ENCODE measurements at places on chromosomes 6 and 20. TPM values are rescaled to one million over a fixed set of nuclear protein-coding genes. Genes with fewer than 3 reads are reported as not detected.

GRCh38 chr6:141335477-141336273 is 797.0 kb upstream of the GJE1 start:
- no peak for DNase-seq

GRCh38 chr20:49272654-49273053 is 5.2 kb downstream of the ZNFX1 start:
- DNase-seq: no peak

DNA sequence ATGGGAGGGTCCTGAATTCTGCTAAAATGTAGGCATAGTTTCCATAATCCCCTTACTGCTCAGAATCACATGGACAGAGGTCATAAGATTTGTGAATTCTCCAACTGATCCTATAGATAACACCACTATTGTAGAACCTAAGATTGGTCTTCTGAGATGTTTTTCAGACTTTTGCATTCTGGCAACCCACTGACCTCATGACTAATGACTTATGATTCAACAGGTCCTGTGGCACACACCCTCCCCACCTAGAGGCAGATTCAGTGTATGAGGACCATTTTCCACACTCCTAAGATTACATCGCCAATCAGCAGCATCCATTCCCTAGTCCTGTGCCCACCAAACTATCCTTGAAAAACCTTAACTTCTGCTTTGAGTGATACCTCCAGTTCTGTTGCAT is 207.2 kb downstream of the BTBD9 start:
- no peak for DNase-seq

DNA sequence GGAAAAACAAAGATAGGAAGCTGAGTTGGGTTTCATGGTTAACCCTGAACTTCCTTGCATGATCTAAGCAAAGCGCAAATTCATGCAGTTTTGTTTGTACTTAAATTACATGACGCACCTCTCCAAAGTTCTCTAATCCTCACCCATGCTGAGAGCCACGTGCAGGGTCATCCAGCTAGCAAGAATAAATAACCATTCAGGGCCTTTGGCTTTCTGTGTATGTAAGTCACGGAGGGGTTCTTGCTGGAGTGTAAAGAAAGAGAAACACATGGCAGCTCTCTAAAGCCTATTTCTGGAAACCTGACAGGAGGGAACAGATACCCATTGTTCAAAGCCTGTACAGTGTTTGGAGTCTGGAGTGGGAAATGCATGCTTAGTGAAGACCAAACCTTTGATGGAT is 171.7 kb upstream of the CCN2 start:
- no peak for DNase-seq

The ALDH8A1 gene
- total RNA-seq: 0.40 TPM

DNA sequence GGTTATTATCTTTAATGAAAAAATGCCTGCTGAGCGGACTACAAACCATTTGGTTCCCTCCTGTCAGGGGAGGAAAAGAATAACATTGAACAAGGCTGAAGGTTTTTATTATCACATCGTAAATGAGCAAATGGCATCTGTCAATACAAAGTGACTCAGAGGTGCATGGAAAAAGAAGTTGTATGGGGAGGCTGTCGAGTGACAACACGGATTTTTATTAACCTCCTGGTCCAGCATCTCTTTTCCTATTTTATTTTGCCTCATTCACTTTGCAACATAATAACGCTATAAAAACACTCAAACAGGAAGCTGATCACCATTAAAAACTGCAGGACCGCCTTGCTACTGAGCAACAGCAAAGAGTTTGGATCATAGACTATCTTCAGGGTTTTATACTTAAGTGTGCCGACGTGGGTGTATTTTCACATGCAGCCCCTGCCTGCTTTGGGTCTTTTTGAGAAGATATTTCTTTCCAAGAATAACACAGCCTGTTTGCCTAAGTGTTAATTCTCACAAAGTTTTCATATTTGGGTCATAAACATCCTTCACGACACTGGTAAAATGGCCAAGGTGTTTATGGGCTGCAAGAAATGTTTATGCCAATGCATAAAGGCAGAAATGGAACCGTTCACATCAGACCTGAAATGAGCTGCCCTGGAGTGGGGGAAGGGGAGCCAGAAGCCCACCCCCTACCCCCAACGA is 132.1 kb upstream of the SALL4 start:
- DNase-seq: no peak

DNA sequence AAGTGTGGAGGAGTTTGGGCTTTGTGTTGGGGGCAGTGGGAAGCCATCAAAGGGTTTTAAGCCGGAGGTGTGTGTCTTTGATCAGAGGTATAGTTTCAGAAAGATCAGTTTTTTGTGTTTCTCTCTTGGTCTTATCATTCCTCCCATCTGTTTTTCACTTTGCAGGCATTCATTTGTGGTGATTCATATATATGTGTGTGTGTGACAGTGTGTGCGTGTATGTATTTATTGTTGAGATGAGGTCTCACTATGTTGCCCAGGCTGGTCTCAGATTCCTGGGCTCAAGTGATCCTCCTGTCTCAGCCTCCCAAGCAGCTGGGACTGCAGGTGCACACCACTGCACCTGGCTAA is 11.1 kb upstream of the SERINC3 start:
- no peak for DNase-seq

GRCh38 chr20:40843251-40843650 is 154.2 kb upstream of the MAFB start:
- no peak for DNase-seq

GRCh38 chr6:22025468-22026163 is 271.2 kb downstream of the PRL start:
- no peak for DNase-seq

The FOXF2 gene
- total RNA-seq: not detected

GRCh38 chr6:149130508-149130907 is 187.0 kb upstream of the TAB2 start:
- no peak for DNase-seq

DNA sequence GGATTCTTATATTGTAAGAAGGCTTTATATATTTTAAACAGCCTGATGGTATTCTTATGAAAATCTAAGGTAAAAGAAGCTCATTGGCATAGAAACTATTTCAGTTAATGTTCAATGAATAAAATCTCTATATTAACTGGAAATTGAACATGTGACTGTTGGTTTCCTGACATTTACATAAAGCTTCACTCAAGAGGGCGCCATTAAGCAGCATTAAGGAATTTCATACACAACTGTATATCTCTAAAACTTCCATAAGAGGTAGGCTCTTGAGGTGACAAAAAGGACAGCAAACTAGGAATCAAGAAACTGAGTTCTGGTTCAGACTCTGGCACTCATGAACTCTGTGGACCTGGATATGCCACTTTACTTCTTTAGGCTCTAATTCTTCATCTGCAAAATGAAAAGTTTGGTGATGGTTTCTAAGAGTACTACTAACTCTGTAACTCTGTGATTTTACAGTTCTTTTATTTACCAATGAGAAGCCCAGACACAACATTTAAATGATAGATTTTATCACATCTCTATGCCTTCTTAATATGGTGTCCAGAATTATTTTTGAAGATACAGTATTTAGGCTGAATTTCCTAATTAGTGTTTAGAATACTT is 147.5 kb downstream of the FLRT3 start:
- no peak for DNase-seq

DNA sequence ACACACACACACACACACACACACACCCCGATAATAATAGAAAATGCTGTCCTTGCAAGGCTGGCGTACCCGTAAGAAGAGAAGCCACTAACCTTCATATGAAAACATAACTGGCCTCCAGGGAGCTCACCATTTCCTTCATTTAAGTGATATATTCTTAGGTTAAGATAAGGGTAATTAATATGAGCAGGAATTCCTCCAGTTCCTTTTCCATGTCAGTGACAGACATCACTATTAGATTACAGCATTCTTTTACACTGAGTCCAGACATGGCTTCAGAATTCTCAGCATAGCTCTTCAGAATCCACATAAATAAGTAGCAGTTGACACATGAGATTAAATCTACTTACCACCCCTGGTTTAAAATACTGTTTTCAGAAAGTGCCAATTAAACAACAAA is 121.9 kb downstream of the SIM1 start:
- DNase-seq: no peak

The SRMS gene
- total RNA-seq: not detected

- DNase-seq: no peak
Measured at GRCh38 chr6:146578054-146578453, 20.7 kb upstream of the ADGB start.

The LPIN3 gene
- total RNA-seq: 18.4 TPM

The NFATC2 gene
- total RNA-seq: 10.1 TPM

Data from progenitor cell of endocrine pancreas (in vitro differentiated cells).